Mesendoderm (in vitro differentiated cells): ENCODE measurements at places on chromosomes 3 and 15.

GRCh38 chr15:69786136-69786701, 311.5 kb downstream of the TLE3 start:
- H3K27ac ChIP-seq: no peak overlapping the region
- DNase-seq: no peak
- H3K4me3 ChIP-seq: no peak overlapping the region
- no peaks in the 10 kb centered on the region for H3K27me3 ChIP-seq

DNA sequence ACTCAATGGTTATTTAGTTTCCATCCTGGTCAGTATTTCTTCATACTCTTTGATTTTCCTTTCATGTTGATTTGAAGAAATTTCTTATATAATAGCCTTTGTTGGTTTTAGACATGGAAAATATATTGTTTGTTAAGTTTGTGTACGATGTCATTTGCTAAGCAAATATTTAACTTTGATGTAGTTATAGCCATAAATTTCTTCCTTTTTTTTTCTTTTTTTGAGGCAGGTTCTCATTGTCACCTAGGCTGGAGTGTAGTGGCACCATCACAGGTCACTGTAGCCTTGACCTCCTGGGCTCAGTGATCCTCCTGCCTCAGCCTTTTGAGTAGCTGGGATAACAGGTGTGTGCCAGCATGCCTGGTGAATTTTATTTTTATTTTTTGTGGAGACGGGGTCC, 51.4 kb downstream of the NMD3 start:
- H3K27me3 ChIP-seq: no peaks in the 10 kb centered on the region
- H3K4me1 ChIP-seq: no peaks in the 10 kb centered on the region
- H3K4me3 ChIP-seq: no peak overlapping the region
- no peak for DNase-seq
- no peaks in the 10 kb centered on the region for H3K36me3 ChIP-seq

DNA sequence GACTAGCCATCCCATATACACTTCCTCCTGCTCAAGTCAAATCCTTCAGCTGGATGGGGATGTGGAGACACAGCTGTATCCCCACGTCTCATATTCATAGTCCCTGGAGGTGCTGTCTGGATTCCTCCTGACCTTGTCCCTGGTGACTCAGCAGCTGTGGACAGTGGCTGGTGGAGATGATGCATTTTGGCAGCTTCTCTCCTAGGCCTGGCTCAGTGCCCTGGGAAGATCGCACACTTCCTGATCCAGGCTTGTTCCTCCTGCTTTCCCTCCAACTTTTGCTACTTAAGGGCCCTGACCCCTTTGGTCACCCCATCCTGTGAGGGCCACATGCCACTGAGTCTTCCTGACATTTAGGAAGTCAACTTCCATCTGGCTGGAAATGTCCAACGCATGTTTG, 44.4 kb downstream of the ADAMTSL3 start:
- H3K4me3 ChIP-seq: no peak overlapping the region
- DNase-seq: no peak
- no peaks in the 10 kb centered on the region for H3K27me3 ChIP-seq
- H3K4me1 ChIP-seq: peaks cover 1% of the 10 kb centered on the region
- H3K36me3 ChIP-seq: no peaks in the 10 kb centered on the region

DNA sequence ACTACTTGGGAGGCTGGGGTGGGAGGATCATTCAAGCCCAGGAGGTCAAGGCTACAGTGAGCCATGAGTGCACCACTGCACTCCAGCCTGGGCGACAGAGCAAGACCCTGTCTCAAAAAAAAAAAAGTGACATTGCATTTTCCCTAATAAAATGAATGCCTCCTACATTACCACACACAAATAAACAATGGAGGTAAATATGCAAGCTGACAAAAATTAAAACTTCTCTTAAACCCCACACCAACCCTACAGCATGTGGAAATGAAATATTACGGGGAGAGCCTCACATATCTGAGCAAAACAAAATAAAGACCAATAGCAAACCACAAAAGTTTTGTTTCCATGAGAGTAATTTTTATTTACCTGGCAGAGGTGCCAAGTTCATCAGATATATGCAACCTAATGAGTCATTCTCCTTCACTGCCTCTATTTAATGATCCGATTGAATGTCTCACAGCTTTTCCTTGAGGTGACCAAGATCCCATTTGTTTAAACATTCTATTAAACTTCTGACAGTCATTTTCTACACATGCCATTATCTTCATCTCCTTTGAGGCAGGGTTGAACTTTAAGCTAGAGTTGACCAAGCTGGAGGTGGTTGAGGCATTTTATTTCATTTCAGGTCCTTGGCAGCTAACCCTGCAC, 9.4 kb upstream of the CAV3 start:
- H3K4me1 ChIP-seq: peaks cover 4% of the 10 kb centered on the region
- no peaks in the 10 kb centered on the region for H3K27me3 ChIP-seq
- no peak overlapping the region for H3K27ac ChIP-seq
- no peaks in the 10 kb centered on the region for H3K36me3 ChIP-seq

DNA sequence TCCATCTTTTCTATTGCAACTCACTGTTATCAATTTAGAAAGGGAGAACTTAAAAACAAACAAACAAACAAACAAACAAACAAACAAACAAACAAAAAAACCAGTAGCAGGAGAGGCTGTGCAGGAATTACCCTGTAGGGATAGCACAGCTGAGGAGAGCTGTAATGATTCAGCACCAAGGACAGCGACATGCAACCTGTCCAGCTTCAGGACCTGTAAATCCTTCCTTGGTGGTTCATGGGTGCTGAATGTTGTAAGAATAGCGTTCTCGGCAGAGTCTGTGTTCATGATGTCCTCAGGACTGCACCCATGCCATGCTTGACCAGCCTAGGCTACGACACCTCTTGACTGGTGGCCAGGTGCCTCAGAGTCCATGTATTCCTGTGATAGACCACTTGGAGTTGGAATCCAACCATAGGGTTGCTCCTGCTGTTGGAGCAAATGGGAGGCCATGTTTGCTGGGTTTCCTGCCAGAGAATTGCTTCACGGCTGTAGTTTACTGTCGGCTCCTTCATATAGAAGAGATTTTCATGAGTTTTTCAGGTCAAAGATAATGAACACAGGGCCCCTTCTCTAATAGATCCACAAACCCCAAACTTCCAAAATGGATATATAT, 65.9 kb downstream of the CACNA2D3 start:
- no peak overlapping the region for H3K4me3 ChIP-seq
- no peaks in the 10 kb centered on the region for H3K36me3 ChIP-seq
- H3K4me1 ChIP-seq: no peaks in the 10 kb centered on the region
- peak; percentile 85 for DNase-seq

- DNase-seq: peak; percentile 75
- H3K27ac ChIP-seq: no peak overlapping the region
- H3K4me1 ChIP-seq: peaks cover 3% of the 10 kb centered on the region
- peaks cover 2% of the 10 kb centered on the region for H3K36me3 ChIP-seq
- H3K27me3 ChIP-seq: no peaks in the 10 kb centered on the region
- no peak overlapping the region for H3K4me3 ChIP-seq
Measured at GRCh38 chr3:38528457-38528856, 32.3 kb downstream of the EXOG start.
